Esophagus muscularis mucosa (tissue), 4 donors: ENCODE measurements at places on chromosomes 7 and 10.
A peak's percentile ranks its signal among the peaks of the same experiment; 100 is the strongest.

GRCh38 chr10:35533565-35533964, 71.6 kb upstream of the GJD4 start:
- H3K27me3 ChIP-seq = no peaks in the 10 kb centered on the region
- H3K36me3 ChIP-seq = peaks cover 29% of the 10 kb centered on the region
- H3K4me1 ChIP-seq = no peaks in the 10 kb centered on the region
- H3K27ac ChIP-seq = no peak overlapping the region
- H3K4me3 ChIP-seq = no peak overlapping the region

GRCh38 chr7:111333010-111333409, 229.3 kb downstream of the IMMP2L start:
- H3K36me3 ChIP-seq = no peaks in the 10 kb centered on the region
- H3K4me1 ChIP-seq = no peaks in the 10 kb centered on the region
- no peaks in the 10 kb centered on the region for H3K27me3 ChIP-seq
- no peak for DNase-seq

DNA sequence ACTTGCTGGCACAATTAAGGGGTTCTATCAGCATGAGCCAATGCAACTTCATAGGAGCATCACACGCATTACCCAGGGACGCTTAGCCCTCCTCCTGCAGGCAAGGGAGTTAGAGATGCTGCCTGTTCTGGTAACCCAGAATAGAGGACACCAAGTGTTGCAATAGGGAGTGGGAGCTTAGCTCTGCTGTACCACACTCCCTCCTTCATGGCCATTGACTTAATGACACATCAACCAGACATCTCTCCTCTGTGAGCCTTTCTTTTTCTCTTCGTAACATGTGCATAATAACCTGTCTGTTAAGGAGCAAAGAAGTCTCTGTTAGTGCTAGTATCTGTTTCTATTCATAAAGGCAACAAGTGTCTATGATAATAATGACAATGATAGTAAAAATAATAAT, 282.4 kb downstream of the SORCS3 start:
- no peaks in the 10 kb centered on the region for H3K36me3 ChIP-seq
- no peaks in the 10 kb centered on the region for H3K27me3 ChIP-seq
- no peak overlapping the region for H3K27ac ChIP-seq
- no peak for DNase-seq

DNA sequence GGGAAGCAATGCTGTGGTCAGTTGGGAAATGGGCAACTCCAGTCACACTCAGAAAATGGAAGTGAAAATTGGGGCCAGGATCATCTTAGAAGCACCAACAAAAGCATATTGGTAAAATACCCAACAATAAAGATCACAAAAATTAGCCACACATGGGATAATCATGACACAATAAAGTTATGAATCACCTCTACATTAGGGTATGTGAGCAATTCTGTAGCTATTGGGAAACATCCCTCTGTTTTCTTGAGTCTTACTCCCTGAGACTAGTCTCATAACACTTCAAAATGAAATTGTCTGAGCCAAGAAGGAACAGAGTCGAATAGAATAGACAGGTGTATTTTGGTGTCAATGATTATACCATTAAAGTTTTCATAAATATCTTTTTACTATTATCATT, 178.3 kb downstream of the DYNC1I1 start:
- no peaks in the 10 kb centered on the region for H3K27me3 ChIP-seq
- H3K27ac ChIP-seq = no peak overlapping the region
- H3K4me1 ChIP-seq = no peaks in the 10 kb centered on the region
- DNase-seq = no peak
- no peak overlapping the region for H3K4me3 ChIP-seq

DNA sequence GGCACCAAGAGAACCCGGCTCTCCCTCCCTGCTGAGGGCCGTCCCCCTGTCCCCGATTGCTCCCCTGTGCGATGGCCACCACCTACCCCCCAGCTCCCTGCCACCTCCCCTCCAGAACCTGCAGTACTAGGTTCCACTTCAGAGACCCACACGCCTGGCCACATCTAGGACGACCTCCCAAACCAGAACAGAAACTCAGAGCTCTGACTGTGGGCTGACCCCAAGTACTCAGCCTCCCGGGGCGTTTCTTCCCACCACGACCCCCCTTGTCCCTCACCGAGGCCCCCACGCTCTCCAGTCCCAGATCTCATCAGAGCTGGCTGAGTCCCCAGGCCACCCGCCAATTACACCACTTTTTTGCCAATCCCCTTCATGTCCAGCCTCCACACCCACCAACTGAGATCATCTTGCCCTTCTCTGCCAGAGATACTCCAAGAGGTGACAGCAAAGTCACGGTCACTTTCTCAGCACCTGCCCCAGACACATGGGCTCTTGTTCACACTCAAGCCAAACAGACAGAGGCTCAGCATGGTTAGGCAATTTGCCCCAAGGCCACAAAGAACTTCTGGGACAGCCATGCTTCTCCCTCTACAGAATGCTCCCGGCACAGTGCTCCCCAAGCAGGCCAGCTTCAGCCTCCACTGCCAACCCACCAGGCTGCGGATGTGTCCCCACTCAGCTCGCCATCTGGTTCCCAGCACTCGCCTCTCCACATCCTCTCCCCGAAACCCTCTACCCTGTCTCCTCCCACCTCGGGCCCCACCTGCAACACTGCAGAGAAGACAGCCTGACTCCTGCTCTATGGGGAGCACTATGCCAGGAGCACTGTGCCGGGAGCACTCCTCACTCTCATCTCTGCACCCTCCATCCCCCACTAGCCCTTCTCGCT, 4.7 kb downstream of the TMEM120A start:
- peaks cover 44% of the 10 kb centered on the region for H3K36me3 ChIP-seq
- DNase-seq = no peak
- H3K4me1 ChIP-seq = peaks cover 30% of the 10 kb centered on the region
- H3K27me3 ChIP-seq = no peaks in the 10 kb centered on the region
- peak overlapping the region; percentile 12 for H3K4me3 ChIP-seq

- H3K27me3 ChIP-seq = no peaks in the 10 kb centered on the region
- peaks cover 17% of the 10 kb centered on the region for H3K4me1 ChIP-seq
- no peak overlapping the region for H3K4me3 ChIP-seq
- no peak for DNase-seq
- H3K36me3 ChIP-seq = peaks cover 2% of the 10 kb centered on the region
Measured at GRCh38 chr7:139393621-139394211, 34.0 kb downstream of the LUC7L2 start.

DNA sequence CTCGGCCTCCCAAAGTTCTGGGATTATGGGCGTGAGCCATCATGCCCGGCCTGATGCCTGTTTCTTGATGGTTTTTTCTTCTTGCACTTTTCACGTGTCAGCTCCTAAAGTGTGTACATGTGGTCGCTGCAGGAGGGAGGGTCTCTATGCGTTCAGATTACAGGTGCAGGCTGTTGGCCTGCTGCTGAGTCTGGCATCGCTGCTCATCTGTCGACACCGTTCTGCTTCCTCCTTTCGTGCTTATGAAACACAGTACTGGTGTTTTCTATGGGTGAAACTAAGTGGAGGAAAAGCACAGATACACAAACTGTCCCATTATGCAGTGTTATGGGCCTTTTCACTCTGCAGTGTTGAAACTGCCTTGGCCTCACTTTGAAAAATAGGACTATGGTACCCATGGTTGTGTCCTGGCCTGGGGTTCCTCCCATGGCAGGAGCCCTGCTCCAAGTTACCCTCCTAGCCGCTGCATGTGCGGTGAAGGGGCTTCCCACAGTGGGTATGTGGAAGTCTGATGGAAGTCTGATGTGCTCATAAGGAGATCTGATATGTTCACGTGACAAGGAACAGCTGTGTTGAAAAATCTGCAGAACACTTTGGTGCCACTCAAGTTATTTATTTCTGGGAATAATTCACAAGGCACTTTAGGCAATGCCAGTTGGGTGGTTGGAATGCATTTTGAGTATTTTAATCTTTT, 23.5 kb downstream of the OGDH start:
- H3K27ac ChIP-seq = peak overlapping the region; percentile 11
- H3K27me3 ChIP-seq = no peaks in the 10 kb centered on the region
- no peak for DNase-seq
- H3K36me3 ChIP-seq = peaks cover 26% of the 10 kb centered on the region
- H3K4me1 ChIP-seq = peaks cover 62% of the 10 kb centered on the region
- no peak overlapping the region for H3K4me3 ChIP-seq

DNA sequence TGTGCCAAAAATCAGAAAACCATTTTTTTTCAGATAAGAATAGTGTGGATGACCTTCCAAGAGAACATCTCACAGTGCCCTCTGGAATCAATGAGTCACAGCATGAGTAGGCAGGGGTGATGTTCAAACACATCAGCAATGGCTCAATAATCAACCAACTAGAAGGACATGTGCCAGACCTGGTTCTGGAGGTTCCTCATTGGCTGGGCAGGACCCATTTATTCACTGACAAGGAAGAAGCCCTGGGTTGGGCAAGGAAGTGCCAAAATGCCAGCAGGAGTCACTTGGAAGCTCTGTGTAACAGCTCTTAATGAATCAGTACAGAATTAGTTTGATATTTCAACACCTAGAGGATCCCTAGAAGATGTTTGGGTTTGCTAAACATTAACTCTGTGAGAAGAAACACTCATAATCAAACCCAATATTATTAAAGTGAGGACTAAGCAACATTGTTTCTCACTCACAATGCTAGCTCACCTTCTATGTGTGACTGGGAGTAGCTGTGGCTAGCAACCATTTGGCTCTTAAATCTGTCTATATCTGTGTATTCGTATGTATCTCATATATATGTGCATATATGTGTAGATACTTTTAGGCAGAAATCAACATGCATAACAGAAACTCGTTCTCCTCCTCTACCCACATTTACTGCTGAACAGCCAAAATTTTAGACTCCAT, 72.3 kb upstream of the APBB1IP start:
- no peaks in the 10 kb centered on the region for H3K27me3 ChIP-seq
- DNase-seq = no peak

- no peak overlapping the region for H3K27ac ChIP-seq
- no peaks in the 10 kb centered on the region for H3K4me1 ChIP-seq
- no peak overlapping the region for H3K4me3 ChIP-seq
- no peak for DNase-seq
- peaks cover 17% of the 10 kb centered on the region for H3K27me3 ChIP-seq
Measured at GRCh38 chr10:80260295-80261243, 28.9 kb downstream of the MAT1A start.

- no peak overlapping the region for H3K27ac ChIP-seq
- peaks cover 6% of the 10 kb centered on the region for H3K4me1 ChIP-seq
- no peaks in the 10 kb centered on the region for H3K36me3 ChIP-seq
- no peaks in the 10 kb centered on the region for H3K27me3 ChIP-seq
- H3K4me3 ChIP-seq = no peak overlapping the region
- no peak for DNase-seq
Measured at GRCh38 chr7:24752073-24752800, 5.0 kb downstream of the GSDME start.

GRCh38 chr7:156519070-156519469, 121.5 kb upstream of the RNF32 start:
- no peaks in the 10 kb centered on the region for H3K27me3 ChIP-seq
- H3K27ac ChIP-seq = no peak overlapping the region
- DNase-seq = no peak
- no peaks in the 10 kb centered on the region for H3K36me3 ChIP-seq

DNA sequence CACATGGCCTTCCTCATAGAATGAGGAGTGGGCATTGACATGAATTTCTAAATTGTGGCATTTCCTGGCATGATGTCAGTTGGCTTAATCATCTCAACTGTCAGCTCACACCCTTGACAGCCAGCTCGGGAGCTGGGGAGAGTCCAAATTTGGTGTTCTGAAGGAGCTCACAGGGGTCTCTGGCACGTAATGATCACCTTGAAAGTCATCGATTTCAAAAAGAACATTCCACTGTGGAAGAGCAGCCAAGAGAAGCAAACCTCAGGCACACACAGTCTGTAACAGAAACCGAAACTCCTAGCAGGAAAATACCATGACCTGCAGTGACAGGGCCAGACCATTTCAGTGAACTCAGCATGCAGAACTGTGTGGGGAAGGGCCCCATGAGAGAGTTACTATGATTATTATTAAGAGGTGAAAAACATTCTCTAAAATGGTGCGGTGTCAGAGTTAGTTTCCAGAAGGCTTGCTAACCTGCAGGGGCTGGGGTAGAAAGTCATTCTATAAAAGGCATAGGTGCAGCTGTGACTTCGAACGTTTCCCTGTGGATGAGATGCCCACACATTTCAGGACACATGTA, 26.4 kb upstream of the KLF6 start:
- H3K4me3 ChIP-seq = peak overlapping the region; percentile 19
- H3K4me1 ChIP-seq = peaks cover 51% of the 10 kb centered on the region
- no peaks in the 10 kb centered on the region for H3K36me3 ChIP-seq
- DNase-seq = peak; percentile 91

GRCh38 chr7:151117565-151117964, 31.3 kb downstream of the AGAP3 start:
- no peak for DNase-seq
- no peak overlapping the region for H3K4me3 ChIP-seq
- no peaks in the 10 kb centered on the region for H3K27me3 ChIP-seq
- no peak overlapping the region for H3K27ac ChIP-seq
- peaks cover 59% of the 10 kb centered on the region for H3K36me3 ChIP-seq

DNA sequence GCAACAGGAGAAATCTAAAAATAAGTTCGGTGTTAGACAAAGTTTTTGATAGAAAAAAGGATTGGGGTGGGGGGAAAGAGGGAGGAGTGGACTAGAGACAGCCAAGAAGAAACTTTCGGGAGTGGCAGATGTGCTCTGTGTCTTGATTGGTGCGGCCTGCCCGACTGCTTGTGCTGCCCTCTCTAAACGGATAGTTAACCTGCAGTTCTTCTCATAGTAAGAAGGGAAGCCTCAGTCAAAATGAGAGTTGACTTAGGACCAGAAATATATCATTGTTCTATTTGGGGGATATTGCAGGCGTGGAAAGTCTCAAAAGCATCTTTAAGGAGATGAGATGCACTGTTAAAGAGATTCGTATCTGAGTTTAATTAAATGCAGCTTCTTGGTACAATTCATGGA, 39.3 kb downstream of the UBE3C start:
- peaks cover 62% of the 10 kb centered on the region for H3K36me3 ChIP-seq
- no peak overlapping the region for H3K27ac ChIP-seq
- H3K4me3 ChIP-seq = no peak overlapping the region
- no peak for DNase-seq
- no peaks in the 10 kb centered on the region for H3K27me3 ChIP-seq
- H3K4me1 ChIP-seq = no peaks in the 10 kb centered on the region

DNA sequence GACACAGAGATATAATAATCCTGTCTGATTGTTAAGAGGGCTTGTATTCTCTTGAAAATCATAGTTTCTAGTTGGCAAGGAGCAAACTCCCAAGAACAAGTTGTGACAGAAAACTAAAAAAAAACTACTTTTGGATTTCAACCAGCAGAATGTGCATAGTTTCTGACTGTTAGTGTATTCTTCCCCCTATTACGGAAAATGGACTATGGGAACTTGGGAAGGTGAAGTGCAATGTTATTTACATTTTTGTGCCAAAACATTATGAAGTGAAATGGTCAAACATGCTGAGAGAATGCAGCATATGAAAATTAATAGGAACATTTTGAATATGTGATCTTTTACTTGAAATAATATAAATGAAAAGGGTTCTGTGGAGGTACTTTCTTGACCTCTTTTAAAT, 660.8 kb downstream of the SUGCT start:
- no peaks in the 10 kb centered on the region for H3K36me3 ChIP-seq
- peak overlapping the region; percentile 47 for H3K4me3 ChIP-seq

GRCh38 chr10:128055061-128055868, 71.0 kb downstream of the MKI67 start:
- no peaks in the 10 kb centered on the region for H3K27me3 ChIP-seq
- peaks cover 4% of the 10 kb centered on the region for H3K4me1 ChIP-seq
- no peak overlapping the region for H3K4me3 ChIP-seq
- no peak for DNase-seq
- peaks cover 69% of the 10 kb centered on the region for H3K36me3 ChIP-seq

GRCh38 chr7:29208410-29209250, 14.1 kb downstream of the CHN2 start:
- H3K4me3 ChIP-seq = no peak overlapping the region
- no peaks in the 10 kb centered on the region for H3K27me3 ChIP-seq
- no peak overlapping the region for H3K27ac ChIP-seq
- DNase-seq = no peak

GRCh38 chr7:96707901-96708774, 1.5 kb downstream of the SEM1 start:
- DNase-seq = no peak
- no peaks in the 10 kb centered on the region for H3K36me3 ChIP-seq
- H3K4me1 ChIP-seq = peaks cover 21% of the 10 kb centered on the region
